ENCODE measurements at places on chromosomes 6 and 20.

DNA sequence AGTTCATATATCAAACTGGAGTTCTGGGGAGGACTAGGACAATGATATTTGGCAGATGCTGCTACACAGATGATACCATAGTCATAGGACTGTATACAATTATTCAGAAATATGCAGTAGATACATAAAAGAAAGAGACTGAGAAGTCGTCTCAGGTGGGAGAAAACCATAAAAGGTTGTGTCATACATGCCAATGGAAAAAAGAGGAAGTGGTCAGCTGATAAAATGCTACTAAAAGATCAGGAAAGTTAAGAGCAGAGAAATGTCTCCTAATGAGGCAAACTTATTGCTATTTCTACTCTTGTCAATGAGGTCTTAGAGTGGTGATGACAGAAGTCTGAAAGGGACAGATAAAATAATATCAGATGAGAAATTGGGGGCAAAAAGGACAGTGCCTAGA lies 407.6 kb downstream of the COL12A1 start:
- DNase-seq = no peak

- no peak for DNase-seq
Measured at GRCh38 chr6:32790306-32790705, 26.5 kb downstream of the HLA-DOB start.

- no peak for DNase-seq
Measured at GRCh38 chr6:79239536-79240168, 5.2 kb upstream of the HMGN3 start.

DNA sequence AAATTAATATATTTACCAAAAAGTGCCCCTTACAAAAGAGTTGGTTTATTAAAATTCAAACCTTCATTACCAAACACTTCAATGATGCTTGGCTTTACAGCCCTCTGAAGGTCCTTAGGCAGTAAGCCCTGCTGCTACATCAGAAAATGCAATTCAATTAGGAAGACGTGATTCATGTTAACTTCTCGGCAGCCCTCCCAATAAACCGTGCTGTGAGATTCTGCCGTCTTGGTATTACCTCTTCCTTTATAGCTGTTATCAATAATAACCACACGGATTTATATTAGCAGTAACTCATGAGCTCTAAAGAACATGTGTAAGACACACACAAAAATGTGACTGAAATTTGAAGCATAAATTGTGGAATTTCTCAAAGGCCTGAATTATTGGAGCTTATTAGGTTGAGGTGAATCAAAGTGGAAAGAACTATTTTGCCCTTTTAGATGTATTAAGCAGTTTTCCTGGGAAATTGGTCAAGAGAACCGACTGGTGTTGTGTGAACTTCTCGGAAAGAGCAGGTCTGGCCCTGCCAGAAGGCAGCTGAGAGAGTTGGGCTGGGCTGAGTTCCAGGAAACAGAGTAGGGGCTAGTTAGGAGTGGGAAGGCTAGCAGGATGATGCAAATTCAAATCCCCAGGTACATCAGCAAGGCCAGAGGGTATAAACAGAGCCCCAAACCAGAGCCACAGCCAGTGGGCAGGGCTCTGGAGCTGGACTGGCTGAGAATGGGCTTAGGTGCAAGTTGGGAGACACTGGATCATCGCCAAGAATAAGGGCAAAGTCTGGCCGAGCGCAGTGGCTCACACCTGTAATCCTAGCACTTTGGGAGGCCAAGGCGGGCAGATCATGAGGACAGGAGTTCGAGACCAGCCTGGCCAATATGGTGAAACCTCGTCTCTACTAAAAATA lies 33.1 kb downstream of the FGD2 start:
- DNase-seq = peak; percentile 45

DNA sequence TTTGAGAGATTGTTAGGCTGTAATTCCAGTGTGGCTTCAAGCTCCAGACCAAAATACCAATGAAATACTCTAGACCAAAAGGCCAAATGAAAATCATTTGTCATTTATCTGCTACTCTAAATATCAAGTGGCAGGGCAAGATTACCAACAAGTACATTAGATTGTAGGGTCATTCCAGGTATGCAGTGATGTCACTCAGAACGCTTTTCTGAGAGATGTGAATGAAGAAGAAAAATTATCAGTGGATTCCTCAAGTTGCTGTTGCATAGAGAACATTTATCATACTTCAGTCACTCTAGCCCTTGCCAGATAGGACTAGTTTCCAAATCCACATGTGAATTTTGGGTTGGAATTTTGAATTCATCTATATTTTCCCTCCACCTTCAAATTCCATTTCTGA lies 65.0 kb downstream of the ZFAND3 start:
- no peak for DNase-seq

DNA sequence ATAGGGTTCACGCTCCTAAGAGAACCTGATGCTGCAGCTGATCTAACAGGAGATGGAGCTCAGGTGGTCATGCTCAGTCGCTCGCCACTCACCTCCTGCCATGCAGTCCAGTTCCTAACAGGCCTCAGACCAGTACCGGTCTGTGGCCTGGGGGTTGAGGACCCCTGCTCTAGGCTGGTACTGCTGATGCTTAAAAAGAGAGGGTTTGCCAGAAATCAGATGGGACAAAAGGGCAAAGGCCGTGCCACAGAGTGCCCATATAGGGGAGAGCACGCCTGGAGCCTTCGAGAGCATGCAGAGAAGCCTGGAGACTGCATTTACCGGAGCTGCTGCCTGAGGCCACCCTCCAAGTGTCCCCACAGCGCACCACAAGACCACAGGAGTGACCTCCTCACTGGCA lies 75.5 kb downstream of the PTPN1 start:
- DNase-seq = no peak

- DNase-seq = no peak
Measured at GRCh38 chr6:75278474-75279077, 6.0 kb downstream of the TMEM30A start.

- no peak for DNase-seq
Measured at GRCh38 chr20:7770578-7770977, 169.7 kb downstream of the HAO1 start.

DNA sequence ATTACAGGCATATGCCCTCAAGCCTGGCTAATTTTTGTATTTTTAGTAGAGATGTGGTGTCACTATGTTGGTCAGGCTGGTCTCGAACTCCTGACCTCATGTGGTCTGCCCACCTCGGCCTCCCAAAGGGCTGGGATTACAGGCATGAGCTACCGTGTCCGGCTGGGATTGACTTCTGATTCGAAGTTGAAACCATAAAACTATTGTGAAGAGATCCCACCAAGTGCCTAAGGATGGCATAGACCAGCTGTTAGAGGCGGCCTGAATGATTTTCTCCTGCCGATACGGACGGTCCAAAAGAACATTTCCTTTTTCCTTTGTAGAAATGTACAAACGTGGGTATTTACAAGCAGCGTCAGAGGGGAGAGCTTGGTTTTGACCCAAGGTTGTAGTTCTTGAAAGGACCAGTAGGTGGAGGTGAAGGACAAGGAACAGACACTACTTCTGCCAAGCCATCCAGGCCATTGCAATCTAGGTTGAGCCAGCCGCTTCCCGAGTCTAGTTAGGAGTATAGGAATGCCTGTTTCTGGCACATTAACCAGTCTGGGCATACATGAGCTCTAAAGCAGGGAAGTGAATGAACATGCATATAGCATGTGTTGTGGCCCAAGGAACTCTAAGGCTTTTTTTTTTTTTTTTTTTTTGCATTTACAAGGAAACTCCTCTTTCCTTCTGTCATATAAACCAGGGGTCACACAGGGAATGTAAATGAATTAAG lies 29.0 kb downstream of the MOCS3 start:
- peak; percentile 79 for DNase-seq

DNA sequence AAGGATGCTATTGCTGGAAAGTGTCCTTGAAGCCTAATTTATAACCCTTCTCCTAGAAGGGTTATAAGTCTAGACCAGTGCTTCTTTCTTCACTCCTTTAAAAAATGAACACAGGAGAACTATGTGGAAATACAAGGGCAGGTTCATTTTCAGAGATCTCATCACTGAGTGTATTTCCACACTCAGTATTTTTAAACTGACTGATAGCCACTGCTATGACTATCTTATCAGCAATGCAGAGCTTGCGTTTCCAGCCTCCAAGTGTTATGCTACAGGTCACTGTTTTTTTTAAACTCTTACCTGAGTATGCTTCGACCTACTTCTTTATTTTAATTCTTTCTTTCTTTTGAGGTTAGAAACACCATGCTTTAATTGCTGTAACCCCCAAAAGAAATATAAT lies 319.1 kb downstream of the ARHGAP18 start:
- no peak for DNase-seq

- no peak for DNase-seq
Measured at GRCh38 chr20:25252686-25253421, 5.0 kb downstream of the PYGB start.

DNA sequence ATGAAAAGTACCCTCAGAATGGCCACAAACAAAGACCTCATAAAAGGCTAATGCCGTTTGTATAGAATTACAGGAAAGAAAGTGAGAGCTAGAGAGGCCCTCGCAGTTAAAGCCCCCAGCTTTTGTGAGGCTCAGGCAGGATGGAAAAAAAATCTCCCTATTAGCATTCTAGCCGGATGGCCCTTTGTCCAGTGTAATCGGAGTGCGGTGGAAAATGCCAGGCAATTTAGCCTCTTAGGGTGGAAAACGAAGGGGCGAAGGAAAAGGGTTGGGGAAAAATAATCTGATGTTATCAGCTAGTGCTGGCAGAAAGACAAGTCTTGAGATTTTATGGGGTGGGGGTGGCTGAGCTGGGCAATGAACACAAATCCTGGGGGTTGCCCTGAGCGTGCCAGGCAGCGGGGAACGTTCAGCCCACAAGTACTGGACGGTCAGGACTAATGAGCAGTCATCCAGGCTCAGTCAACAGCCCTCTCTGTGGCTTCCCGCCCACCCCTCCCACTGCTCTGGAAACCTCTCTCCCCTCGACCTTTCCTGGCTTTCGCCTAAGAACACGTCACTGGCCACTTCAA lies 92.4 kb downstream of the PSMG4 start:
- no peak for DNase-seq

DNA sequence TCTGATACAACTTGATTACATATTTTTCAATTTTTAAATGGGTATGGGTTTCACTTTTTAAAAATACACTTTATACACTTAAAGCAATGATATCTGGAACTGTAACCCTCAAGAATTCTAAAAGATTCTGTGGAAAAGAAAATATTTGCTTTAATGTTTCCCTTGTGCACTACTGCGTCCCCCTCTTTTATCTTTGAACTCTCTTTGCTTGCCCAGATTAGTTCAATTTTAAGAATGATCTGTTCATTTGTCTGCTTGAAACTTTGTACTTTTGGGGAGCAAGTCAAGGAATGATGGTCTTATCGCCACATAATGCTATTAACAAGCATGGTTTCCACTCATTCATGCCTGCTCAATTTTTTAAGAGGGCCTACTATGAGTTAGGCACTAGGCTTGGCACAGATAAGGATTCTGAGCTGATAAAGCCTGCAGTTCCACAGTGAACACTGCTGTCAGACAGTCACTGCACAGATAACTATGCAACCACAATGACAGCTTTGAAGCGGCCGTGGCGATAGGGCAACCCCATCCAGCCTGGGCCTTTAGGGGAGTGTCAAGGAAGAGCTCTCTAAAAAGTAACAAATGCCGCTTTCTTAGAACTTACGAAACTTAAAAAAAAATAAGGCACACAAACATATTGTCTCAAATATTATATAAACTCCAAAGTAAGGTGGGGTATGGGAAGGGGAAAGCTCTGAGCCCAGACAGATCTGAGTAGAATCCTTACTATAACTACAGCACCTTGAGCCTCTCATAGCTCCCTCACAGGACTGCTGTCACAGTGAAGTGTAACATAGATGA lies 29.7 kb downstream of the FYN start:
- DNase-seq = no peak

DNA sequence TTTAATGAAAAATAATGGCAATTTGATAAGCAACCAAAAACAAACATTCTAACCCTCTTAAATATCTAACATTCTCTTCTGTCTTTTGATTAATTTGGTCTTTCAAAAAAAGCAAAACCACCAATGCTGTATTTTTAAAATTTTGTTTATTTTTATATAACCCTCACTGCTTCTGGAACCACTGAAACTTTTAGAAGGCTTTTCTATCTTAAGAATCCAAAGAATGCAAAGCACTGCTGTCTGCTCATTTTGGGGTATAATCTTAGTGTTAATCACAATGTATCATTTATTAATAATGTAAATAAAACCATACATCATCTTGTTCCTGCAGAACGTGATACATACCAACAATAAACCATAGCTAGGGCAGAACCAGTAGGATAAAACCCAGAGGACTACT lies 14.0 kb downstream of the STK38 start:
- DNase-seq = no peak

DNA sequence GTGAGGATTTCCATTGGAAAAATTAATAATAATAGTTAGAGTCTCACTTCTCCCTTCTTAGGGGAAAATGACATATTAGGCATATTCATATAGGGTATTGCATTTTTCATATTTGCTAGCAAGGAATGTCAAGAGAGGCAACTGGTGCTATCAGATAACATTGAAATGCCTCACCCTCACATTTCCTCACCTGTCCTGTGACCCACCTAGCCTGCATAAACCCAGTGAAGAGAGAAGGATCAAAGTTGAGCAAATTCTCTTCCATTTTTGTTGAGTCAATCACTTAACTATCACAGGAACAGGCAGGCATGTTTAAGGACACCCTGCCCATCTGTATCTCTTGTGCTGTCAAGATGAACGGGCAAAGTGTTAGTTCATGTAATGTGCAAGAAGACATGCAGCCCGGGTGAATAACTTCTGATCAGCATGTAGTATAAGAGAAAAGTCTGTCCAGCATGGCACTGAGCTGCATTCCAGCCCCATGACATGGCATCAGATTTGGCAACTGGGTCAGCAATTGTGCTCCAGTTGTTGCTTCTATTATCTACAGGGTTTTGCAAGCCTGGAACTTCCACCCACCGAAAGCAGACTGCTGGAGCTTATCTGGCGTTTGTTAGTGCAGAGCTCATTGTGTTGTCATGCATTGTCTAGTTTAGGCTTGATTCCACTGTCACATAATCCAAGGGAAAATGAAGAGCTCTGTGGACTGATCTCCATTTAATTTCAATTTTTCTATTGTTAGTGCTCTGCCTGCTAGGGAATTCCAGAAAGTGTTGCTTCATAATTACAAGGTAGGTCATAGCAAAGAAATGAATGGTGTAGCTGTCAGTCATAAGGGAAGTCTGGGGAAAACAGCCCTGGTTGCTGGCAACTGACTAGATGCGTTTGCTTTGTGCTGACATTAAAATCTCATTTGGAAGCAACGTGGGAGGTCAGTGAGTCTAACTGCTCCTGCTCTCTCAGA lies 138.4 kb upstream of the TNFAIP3 start:
- DNase-seq = peak; percentile 66

DNA sequence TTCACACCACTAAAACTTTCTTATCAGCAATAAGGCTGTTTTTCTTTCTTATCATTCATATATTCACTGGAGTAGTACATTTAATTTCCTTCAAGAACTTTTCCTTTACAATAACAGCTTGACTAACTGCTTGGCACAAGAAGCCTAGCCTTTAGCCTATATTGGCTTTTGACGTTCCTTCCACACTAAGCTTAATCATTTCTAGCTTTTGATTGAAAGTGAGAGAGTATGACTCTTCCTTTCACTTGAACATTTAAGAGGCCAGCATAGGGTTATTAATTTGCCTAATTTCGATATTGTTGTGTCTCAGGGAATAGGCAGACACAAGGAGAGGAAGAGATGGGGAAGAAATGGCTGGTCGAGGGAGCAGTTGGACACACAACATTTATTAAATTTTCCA lies 23.6 kb downstream of the THEMIS start:
- DNase-seq = no peak

Measured in fibroblast of the conjunctiva (primary cell).